ENCODE measurements at places on chromosomes 11 and 22.

GRCh38 chr22:19769393-19769715, 8.8 kb downstream of the TBX1 start:
- no peak for DNase-seq

DNA sequence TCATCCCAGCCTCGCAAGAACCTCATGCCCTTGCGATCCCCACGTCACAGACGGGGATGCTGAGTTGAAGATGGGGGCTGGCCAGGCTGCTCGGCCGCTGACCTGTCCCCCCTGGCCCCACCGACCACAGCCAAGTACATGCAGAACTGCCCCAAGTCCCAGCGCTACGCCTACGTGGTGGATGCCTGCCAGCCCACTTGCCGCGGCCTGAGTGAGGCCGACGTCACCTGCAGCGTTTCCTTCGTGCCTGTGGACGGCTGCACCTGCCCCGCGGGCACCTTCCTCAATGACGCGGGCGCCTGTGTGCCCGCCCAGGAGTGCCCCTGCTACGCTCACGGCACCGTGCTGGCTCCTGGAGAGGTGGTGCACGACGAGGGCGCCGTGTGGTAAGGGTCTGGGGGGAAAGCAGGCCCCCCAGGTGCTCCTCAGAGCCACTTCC, 10.0 kb downstream of the MUC5B start:
- no peak for DNase-seq

DNA sequence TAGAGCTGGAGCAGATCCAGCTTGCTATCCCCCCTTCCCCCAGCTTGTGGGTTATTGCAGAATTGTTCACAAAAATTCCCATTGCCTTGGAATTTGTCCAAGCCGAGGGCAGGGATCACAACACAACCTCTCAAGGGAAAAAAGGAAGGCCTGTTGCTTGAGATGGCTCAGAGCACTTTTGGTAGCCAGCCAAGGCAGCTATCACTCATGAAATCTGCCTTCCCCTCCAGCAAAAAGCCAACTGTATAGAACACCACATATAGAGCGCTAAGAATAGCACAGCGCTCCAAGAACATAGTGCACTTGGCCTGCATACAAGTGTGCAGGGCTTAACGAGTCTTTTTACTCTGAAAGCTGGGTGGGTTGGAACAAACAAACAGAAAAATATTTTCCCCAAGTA, 46.2 kb downstream of the FAM83F start:
- no peak for DNase-seq

GRCh38 chr22:36227396-36227795, 11.9 kb downstream of the APOL2 start:
- DNase-seq, result no peak

DNA sequence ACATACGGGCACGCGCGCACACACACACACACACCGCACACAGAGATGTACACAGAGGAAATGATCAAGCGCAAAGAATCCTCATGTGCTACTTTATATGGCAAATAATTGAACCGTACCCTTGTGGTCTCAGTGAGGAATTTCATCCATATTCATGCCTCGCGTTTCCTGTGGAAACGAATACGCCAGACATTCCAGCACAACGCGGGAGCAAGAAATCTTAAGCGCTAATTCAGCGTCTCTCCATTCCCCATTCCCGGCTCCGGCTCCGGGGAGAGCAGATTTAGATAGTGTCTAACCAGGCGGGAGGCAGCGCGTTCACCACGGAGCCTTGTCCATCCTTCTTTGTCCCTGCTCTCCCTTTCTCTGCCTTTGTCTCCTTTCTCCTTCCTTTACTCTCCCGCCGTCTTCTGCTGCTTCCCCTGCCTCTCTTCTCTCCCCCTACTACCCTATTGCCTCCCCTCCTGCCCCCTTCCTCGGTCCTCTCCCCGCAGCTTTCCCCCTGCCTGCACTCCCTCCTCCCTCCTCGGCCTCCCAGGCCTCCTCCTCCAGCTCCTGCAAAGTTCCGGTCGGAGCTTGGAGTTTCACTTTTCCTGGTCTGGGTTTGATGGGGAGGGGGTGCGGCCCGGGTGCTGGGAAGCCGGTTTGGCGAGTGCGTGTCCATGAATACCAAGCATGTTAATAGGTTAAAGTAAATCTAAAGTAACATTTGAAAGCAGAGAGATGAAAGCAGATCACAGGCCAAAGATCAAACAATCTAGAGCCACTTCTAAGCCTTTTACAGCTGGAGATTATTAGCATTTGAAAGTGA, 579.3 kb downstream of the BUD13 start:
- DNase-seq, result no peak

DNA sequence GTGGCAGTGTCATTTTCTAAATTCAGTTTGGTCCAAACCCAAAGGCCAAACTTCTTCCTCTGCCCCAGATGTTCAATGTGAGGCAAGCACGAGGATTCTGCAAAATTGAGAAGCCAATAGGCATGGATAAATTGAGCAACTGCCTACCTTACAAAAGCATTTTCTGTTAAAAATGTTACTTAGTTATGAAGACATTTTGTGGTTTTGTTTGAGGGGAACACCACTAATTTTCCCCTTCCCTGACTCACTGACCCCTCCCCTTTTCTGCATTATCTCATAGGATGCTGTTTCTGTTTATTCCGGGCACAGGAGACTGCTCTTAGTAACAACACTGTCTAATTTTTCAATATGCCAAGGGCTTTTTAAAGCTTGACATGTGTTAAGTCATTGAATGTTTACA, 462.8 kb downstream of the INSC start:
- DNase-seq, result no peak

DNA sequence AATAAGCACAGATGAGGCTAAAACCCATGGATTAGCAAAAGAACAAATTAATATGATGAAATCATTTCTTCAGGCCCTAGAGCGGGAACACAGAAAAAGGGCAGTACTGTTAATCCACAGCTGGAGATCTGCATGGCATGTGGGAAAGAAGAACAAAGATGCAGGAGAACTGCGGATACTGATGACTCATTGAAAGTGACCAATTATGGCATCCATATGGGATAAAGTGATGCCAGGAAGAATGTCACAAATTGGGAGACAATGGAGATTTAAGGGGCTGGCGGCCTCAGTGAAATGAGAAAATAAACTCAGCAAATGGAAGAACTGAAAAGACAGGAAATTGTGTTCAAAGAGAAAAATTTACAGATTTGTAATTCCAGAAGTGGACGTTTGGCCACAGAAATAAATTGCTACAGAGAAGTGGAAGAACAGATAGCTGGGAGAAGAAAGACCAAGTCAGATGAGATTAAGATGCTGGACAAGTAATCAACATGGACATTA, 39.4 kb downstream of the SIK3 start:
- no peak for DNase-seq

GRCh38 chr11:43825217-43825816, 55.3 kb upstream of the ALKBH3 start:
- DNase-seq, result no peak

DNA sequence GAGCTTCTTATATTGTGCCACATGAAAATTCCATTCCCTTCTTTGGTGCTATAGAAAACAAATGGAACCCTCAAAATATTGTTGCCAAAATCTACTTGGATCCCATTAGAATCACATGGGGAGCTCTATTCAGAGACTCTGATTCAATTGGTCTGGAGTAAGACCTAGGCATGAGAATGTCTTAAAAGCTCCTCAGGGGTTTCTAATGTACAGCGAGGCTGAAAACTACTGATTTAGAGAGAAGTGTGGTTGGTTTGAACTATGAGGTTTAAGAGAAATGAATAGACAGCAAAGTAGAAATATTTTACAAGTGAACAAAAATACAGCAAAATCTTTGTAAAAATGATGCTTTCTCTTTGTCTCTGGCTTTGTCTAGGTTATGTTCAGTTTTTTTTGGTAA, 514.7 kb downstream of the CNTN5 start:
- DNase-seq, result no peak
